ENCODE measurements at places on chromosomes 6 and 20.

DNA sequence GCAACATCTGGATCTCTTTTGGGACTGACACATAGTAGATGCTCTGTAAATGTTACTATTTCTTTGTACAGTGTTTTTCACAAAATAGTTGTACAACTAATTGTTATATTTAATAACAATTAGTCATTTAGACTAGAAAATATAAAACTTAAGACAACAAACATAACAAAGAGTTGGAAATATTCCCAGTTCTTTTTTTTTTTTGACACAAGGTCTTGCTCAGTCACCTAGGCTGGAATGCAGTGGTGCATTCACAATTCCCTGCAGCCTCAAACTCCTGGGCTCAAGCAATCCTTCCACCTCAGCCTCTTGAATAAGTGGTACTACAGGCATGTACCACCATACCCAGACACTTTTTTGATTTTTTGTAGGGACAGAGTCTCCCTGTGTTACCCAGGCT, 105.8 kb downstream of the UTRN start:
- no peak for DNase-seq

- DNase-seq, result no peak
These were observed 32.6 kb upstream of the MPC1 start for GRCh38 chr6:166415306-166415705.

DNA sequence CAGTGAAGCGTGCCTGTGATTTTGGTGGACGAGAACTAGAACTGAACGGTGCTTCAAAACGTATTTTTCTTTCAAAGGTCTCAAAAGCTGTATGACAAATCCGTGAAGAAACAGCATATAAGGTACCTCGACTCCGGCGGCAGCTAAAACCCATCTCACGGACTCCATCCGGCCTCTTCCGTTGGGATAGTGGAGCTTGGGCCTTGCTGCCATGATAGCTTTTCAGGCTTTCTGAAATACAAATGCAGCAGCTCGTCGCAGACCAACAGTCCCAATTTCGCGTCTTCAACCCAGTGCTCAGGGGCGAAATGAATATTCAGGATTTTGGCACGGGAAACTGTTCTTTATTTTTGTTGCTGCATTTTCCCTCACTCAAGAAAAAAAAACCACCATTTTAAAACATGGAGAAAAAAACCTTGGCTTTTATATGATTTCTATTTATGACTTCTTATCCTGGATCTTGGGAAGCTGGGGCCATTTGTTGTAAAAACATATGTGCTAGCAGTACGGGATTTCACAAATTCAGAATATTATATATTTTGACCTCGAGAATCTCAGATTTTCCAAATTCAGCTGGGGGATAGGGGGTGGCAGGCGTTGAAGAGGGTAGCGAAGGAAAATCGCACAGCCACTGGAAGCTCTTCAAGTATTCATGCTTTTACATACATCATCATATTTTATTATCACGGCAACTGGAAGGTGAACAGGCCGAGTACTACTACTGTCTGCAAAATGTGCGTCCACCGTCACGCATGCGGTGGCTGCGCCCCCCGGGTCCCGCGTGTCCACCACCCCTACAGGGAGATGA, 849 bp downstream of the GSTA4 start:
- DNase-seq, result peak; percentile 30

DNA sequence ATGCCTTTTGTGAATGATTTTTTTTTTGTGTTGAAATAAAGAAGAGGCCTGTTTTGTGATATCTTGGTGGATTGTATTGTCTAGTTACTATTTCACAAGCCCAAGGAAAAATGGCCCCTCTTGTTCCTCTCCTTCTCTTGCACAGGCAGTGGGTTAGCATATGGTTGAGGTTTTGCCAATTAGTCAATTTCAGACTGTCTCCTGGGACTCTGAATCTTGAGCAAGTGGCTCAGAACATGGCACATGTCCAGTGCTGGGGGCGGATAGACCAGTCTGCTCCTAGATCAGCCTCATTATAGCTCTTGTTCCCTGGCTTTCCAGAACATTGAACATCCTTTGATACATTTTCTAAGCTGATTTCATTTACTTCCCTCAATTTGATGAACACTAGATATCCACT, 589.2 kb downstream of the PHF3 start:
- no peak for DNase-seq

GRCh38 chr6:153172815-153173214, 41.7 kb upstream of the RGS17 start:
- DNase-seq, result no peak

GRCh38 chr20:53129563-53129962, 157.4 kb downstream of the TSHZ2 start:
- no peak for DNase-seq

- DNase-seq, result no peak
These were observed 57.6 kb upstream of the DYNLRB1 start for GRCh38 chr20:34458631-34459030.

- no peak for DNase-seq
These were observed 308.9 kb downstream of the ZNF217 start for GRCh38 chr20:53284696-53285095.

DNA sequence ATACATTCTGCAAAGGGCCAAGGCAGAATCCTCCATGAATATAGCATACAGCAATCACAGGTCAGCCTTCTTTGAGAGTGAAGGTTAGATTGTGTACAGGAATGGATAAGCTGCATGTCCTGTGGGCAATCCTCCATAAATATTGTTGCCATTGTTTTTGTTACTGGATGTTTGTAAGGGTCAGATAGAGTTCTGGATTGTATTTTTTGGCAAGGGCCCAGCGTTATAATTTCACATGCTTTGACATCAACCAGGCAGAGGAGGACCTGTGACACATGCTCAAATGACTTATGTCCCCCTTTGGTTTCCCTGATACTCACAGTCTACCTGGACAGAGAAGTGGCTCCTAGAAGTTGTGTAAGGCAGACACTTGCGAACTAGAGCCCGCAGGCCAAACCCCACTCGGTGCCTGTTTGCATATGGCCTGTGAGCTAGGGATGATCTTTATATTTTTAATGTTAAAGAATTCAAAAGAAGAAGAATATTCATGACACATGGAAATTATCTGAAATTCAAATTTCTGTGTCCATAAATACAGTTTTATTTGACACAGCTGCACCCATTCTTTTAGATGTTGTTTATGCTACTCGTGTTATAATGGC, 5.4 kb downstream of the LY86 start:
- DNase-seq, result no peak

DNA sequence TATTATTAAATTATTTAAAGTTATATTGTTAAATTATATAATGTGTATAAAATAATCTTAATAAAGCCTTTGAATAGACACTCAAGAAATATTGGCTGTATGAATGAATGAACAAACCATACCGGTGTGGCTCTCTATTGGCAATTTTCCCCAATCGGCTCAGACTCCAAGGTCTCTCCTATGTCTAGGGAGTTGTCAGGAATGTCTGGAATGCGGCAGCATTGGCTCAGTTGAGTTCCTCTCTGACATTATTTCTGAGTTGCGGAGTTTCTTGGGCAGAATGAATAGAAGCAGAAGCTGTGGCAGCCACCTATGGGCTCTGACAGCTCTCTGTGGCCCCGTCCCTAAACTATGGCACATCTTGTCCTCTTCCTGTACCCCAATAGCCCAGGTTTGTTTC, 111.0 kb downstream of the SOBP start:
- DNase-seq, result no peak

GRCh38 chr20:52025938-52026337, 165.6 kb downstream of the ZFP64 start:
- no peak for DNase-seq

DNA sequence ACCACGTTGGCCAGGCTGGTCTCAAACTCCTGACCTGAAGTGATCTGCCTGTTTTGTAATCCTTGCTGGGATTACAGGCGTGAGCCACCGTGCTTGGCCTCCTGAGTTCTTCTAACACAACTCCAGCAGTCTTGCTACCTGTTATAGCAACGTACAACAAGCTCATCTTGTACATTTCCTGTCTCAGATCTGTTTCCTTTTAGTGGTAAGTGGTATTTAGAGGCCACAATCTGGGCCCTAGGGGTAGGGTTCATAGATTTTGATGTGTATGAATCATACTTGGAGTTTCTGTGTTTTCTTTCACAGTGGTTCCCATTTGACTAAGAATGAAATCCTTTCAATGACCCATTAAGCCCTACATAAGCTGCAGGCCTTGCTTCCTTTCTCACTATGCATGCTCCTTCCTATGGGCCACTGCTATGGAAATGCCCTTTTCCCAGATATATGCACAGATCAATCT, 27.1 kb upstream of the SYNCRIP start:
- DNase-seq, result no peak

DNA sequence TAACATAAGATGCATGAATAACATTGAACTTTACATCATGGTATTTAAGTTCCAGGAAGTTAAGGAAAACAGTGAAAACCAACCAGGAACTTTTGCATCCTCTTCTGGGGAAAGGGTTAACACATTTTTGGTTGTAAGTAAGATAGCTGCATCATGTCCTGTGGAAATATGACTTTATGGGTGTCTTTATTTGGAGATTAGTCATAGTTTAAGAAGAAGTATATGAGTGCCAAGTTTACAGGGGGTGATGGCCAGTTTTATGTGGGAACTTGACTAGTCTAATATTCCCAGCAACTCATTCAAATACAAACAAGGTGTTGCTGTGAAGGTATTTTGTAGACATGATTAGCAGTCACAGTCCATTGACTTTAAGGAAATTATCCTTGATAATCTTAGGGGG, 78.0 kb downstream of the PDE10A start:
- DNase-seq, result no peak

- no peak for DNase-seq
These were observed 147.4 kb upstream of the SIM1 start for GRCh38 chr6:100612094-100612493.

DNA sequence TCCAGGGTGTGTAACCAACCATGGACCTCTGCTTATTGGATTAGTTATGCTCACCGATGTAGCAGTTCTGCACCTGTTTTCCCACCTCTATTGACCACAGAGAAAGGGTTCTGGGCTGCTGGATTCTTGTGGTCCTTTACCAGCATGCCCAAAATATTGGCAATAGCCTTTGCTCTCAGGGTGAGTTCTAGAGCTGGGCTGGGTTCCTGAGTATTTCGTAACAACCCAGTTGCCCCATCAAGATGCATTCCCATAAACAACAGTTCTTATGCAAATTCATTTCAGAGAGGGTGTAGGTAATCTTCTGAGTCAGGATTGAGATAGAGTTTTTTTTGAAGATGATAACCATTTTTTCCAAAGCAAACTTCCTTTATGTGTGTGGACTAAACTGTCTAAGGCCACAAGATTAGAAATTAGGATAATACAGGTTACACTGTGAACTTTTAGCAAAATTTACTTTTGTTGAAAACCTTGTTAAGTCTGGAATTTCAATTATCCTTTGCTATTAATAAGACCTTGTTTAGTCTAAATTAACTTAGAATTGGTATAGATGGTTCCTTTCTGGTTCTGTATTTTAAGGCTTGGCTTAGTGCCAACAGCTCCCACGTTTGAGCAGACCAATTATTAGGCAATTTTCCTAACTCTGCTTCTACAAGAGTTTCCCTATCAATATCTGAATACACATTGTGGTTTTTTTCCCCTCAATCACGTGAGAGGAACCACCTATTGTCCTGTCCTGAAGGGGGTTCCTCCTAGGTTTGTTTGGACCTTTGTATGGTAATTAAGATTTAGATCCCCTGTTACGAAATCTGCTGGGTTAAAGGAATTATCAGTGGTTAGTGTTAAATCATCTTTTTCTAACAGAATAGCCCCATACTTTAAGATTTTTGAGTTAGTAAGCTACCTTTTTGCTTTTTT, 46.1 kb downstream of the TBX18 start:
- no peak for DNase-seq

DNA sequence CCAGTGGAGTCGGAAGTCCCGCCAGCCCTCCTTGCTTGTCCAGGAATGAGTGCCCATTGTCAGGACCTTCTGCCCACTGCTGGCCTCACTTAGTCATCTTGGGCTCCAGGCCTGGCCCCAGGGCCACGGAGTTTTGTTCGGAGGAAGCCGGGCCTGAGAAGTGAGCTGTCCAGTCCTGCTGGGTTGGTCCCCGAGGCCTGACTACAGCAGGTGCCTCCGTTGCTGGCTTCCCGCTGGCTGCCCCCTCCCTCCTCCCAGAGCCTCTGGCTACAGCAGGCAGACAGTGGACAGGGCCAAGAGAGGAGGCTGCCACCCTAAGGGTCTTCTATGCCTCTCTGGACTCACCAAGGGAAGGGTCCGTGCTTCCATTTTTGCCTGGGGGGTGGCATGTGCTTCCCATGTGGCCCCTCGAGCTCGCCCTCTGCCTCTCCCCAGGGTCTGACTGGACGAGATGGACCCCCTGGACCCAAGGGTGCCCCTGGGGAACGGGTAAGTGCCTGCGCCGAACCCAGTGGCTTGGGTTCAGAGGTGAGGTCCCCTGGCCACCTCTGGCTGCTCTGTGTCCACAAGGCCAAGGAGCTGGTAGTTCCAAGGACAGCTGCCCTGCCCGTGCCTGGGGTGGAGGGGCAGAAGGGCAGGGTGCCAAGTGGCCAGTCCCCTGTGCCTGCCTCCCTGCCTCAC, 2.8 kb downstream of the COL9A3 start:
- no peak for DNase-seq

DNA sequence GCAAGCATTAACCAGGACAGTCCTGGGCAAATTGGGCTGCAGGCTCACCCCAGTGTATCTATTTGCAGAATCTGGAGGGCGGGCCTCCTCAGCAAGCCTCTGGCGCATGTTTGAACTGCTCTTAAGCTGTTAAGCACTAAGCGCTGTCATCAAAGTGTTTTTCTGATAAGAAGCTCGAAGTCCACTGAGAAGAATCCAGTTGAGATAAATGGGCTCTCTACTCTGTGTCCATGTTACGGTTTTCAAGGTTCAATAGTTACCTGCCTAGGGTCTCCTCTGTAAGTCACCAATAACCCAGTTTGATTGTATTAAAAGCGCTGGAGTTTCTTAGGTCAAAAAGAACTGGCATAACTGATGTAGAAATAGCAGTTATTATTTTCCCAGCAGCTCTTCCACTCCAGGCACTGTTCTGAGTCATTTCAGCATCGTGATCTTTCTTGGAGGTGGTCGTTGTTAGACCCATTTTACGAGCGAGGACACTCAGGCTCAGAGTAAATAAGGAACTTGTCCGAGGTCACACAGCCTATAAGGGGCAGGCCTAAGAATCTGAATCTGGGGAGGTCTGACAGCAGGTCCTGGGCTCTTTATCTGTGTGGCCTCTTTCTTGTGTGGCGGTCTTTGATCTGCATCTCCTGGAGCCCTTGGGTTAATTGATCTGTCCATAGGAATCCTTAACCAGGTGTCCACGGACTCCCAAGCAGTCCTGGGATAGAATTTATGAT, 207.4 kb upstream of the ZNF217 start:
- DNase-seq, result no peak

GRCh38 chr20:60053125-60053817, 95.0 kb downstream of the CDH26 start:
- no peak for DNase-seq

DNA sequence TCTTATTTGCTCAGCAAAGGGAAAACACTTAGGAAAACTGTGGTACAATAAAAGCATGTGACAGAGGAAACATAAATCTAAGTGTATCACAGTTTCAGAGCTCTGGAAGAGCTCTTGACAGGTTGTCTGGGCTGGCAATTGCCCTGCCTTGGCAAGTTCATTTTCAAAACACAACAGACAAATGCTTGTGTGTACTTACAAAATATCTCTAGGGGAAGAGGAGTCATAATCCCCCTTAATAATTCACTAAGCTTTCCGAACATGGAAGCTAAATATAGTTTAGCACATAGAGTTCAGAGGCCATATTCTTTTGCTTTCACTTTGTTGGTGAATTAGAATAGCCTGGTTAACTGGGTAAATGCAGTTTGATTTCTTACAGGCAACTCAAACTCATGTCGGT, 211.6 kb upstream of the THEMIS start:
- no peak for DNase-seq

Measured in SK-N-MC (cell line).